ENCODE measurements at places on chromosomes 2 and 18. TPM values are rescaled to one million over a fixed set of nuclear protein-coding genes. Genes with fewer than 3 reads are reported as not detected.

Gene MALL
- polyA plus RNA-seq = 41.5 TPM

Gene UNC80
- polyA plus RNA-seq = under 0.01 TPM

Gene IL1RL1
- 62.4 TPM for polyA plus RNA-seq

Gene CHRND
- not detected for polyA plus RNA-seq

DNA sequence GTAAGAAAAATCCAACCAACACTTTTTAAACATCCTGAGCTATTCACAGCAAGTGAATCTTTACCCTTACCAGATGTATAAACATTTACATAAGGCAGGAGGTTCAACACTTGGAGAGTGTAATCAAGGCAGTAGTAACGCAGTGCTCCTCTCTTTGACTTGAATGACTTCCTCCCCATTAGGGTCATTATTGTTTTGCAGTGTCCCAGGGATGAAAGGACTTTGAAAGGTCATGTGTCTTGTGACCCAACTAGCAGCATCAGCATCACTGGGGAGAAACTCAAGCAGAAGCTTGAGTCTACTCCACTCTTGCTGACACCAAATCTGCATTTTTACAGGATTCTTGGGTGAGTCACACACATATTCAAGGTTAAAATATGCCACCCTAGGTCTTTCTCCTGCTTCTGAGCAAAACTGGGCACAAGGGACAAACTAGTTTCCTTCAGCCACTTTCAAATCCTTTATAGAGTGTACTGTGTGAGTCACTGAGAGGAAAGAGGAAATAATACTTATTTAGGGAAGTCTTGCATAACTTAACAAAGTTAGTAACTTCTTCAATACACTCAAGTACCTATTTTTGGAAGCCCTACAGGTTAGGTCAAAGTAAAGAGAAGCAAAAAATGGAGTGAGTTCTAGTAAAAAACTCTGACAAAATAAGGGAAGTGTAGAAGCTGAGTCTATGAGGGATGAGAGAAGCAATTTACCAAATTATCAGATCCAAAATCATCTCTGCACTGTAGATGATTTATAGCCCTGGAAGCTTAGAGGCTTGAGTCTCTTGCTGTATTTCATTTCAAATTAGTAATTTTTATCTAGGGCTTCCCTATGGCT lies 51.0 kb upstream of the EML4 start:
- no peak for DNase-seq

Gene SH3BP4
- polyA plus RNA-seq = 15.8 TPM

- DNase-seq = no peak
Observed at GRCh38 chr2:66604326-66604725, 169.4 kb downstream of the MEIS1 start.

Gene SULT1C4
- 1.7 TPM for polyA plus RNA-seq

DNA sequence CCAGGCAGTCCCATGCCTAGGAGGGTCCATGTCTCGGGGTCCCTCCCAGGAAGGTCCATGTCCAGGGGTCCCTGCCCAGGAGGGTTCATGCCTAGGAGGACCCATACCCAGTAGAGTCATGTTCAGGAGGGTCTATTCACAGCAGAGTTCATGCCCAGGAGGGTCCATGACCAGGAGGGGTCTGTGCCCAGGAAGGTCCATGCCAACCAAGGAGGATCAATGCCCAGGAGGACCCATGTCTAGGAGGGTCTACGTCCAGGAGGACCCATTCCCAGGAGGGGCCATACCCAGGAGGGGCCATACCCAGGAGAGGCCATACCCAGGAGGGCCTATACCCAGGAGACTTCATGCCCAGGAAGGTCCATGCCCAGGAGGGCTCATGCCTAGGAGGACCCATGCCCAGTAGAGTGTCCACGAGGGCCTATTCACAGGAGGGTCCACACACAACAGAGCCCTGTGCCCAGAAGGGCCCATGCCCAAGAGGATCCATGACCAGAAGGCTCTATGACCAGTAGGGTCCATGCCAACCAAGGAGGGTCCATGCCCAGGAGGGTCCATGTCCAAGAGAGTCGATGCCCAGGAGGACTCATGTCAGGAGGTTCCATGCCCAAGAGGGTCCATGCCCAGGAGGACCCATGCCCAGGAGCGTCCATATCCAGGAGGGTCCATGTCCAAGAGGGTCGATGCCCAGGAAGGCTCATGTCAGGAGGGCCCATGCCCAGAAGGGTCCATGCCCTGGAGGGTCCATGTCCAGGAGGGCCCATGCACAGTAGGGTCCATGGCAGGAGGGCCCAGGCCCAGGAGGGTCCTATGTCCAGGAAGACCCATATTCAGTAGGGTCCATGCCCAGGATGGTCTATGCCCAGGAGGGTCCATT lies 10.1 kb downstream of the GPR35 start:
- no peak for DNase-seq

DNA sequence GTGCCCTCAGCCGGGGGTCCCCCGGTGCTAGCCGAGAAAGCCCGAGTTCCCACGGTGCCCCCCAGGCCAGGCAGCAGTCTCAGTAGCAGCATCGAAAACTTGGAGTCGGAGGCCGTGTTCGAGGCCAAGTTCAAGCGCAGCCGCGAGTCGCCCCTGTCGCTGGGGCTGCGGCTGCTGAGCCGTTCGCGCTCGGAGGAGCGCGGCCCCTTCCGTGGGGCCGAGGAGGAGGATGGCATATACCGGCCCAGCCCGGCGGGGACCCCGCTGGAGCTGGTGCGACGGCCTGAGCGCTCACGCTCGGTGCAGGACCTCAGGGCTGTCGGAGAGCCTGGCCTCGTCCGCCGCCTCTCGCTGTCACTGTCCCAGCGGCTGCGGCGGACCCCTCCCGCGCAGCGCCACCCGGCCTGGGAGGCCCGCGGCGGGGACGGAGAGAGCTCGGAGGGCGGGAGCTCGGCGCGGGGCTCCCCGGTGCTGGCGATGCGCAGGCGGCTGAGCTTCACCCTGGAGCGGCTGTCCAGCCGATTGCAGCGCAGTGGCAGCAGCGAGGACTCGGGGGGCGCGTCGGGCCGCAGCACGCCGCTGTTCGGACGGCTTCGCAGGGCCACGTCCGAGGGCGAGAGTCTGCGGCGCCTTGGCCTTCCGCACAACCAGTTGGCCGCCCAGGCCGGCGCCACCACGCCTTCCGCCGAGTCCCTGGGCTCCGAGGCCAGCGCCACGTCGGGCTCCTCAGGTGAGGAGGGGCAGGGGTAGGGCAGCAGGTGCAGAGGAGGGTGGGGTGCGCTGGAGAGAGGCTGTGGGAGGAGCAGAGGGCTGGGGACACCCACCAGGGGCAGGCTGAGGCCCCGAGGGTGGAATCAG lies 14.1 kb upstream of the GMPPA start:
- DNase-seq = peak; percentile 39

Gene C2orf80
- polyA plus RNA-seq = not detected

Gene SH2D6
- polyA plus RNA-seq = 0.14 TPM

Gene CAB39
- 45.1 TPM for polyA plus RNA-seq

Gene MC4R
- not detected for polyA plus RNA-seq

Gene C1GALT1C1L
- 0.39 TPM for polyA plus RNA-seq

DNA sequence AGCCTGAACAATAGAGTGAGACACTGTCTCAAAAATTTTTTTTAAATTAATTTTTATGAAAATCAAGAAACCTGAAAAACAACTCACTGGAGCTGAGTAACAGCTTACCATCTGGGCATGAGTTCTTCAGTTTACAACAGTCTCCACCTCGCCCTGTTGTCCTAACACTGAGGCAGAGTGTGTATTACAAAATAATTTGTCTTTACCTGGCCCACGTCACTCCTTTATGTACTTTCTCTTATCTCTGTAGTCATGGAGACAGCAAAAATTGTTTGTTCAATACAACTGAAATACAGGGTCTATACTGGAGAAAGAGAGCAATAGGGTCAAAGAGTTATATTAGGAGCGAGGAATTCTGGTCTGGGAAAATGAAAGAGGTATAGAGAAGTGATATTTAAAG lies 48.1 kb downstream of the CYTIP start:
- DNase-seq = no peak

- DNase-seq = no peak
Observed at GRCh38 chr2:229622495-229623355, 91.6 kb downstream of the DNER start.

Gene AQP12B
- polyA plus RNA-seq = not detected

GRCh38 chr2:44188696-44189095 lies 20.0 kb downstream of the PPM1B start:
- no peak for DNase-seq

Gene SPHKAP
- polyA plus RNA-seq = not detected

Gene GNAL
- polyA plus RNA-seq = 0.49 TPM

- DNase-seq = no peak
Observed at GRCh38 chr2:27596627-27597026, 13.8 kb downstream of the ZNF512 start.

GRCh38 chr2:133571249-133571648 lies 3.0 kb upstream of the NCKAP5 start:
- no peak for DNase-seq

Gene CNDP1
- polyA plus RNA-seq = 0.08 TPM

Gene NEURL3
- polyA plus RNA-seq = 0.24 TPM

Gene ACP1
- 68.7 TPM for polyA plus RNA-seq

Gene CELF4
- polyA plus RNA-seq = 0.24 TPM

DNA sequence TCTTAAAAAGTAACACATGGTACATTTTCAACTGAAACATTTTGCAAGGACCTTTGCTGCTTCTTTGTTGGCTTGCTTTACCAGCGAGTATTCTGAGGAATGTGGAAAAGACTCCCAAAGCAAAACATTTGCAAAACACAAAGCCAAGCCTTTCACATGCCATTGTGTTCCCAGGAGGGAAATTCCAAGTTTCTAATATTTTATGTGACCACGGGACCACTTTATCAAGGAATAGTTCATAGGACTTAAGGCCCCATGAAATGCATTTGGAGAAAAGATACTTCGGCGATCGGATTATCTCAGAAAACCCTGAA lies 26.2 kb downstream of the CYP27C1 start:
- DNase-seq = no peak

Gene RBKS
- polyA plus RNA-seq = 4.9 TPM

DNA sequence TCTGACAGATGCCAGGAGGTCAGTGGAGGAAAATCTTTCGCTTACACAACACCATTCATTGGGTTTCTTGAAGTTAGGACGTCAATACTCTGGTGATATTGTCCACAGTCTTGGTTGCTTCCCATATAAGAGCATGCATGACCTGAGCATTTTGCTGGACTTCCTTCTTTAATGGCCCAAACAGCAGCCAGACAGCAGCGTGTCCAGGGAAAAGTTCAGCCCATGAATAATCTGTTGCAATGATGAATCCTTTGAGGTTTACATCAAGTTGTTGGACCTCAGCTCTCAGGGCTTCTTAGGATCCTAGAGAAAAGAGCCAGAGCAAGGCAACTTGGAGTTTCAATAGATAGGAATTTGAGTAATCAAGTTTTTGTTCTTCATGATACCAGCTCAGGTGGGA lies 155.6 kb upstream of the MGAT5 start:
- DNase-seq = no peak

Gene SERPINB13
- polyA plus RNA-seq = 0.20 TPM

DNA sequence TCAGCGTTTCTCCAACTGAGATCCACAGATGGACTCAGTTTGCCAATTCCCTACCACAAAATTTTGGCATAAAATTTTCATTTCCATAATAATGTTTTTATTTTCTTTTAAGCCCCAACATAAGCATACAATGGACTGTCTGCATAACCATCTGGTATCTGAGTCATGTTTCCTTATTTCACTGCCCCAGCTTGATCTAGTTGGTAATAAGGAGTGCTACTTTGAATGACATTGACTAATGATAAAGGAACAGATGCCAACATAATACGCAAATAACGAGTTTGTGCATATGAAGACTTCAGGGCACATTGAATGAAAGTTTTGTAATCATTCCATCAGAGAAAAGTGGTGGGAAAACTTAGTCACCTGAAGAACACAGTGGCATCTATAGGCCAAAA lies 8.8 kb upstream of the MBD2 start:
- DNase-seq = no peak

Gene HTR2B
- polyA plus RNA-seq = 0.24 TPM

Gene RFTN2
- polyA plus RNA-seq = 0.40 TPM

- DNase-seq = no peak
Observed at GRCh38 chr2:29129586-29130281, 14.5 kb downstream of the CLIP4 start.

- peak; percentile 76 for DNase-seq
Observed at GRCh38 chr18:8389391-8390340, 219.6 kb upstream of the RAB12 start.

DNA sequence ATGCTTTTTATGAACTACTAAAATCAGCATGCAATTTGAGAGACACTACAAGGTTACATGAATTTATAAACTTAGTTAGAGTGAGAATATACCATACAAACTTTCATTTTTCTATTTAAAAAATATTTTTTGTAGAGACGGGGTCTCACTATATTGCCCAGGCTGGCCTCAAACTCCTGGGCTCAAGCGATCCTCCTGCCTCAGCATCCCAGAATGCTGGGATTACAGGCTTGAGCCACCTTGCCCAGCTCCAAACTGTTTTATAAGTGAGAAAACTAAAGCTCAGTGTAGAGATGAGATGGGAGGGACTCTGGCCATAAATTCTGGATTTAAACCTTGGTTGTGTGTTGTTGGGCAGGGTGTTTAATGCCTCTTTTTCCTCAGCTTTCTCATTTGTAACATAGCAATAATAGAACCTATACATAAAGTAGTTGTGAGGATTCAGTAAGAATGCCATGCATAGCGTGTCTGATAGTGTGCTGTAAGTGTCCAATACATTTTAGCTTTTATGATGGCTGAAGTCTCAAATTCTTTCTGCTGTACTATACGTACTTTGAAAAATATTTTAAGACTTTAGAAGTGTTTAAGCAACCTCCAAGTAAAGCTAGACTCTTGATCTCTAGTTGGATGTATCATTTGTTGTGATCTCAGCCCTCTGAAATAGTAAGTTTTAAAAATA lies 9.7 kb downstream of the CAB39 start:
- DNase-seq = no peak

- DNase-seq = no peak
Observed at GRCh38 chr2:108910541-108911396, 78.3 kb downstream of the EDAR start.

- DNase-seq = no peak
Observed at GRCh38 chr2:8659735-8660492, 21.9 kb upstream of the ID2 start.

Gene HOXD11
- polyA plus RNA-seq = not detected

- no peak for DNase-seq
Observed at GRCh38 chr2:207315131-207315530, 149.4 kb upstream of the KLF7 start.

Gene G6PC2
- 0.08 TPM for polyA plus RNA-seq

Measured in lung (tissue), 17 donors.